Right renal pelvis (tissue), 4 donors: ENCODE measurements at places on chromosomes 4 and X.

GRCh38 chr4:84319124-84319523 lies 180.0 kb downstream of the NKX6-1 start:
- no peak for DNase-seq

DNA sequence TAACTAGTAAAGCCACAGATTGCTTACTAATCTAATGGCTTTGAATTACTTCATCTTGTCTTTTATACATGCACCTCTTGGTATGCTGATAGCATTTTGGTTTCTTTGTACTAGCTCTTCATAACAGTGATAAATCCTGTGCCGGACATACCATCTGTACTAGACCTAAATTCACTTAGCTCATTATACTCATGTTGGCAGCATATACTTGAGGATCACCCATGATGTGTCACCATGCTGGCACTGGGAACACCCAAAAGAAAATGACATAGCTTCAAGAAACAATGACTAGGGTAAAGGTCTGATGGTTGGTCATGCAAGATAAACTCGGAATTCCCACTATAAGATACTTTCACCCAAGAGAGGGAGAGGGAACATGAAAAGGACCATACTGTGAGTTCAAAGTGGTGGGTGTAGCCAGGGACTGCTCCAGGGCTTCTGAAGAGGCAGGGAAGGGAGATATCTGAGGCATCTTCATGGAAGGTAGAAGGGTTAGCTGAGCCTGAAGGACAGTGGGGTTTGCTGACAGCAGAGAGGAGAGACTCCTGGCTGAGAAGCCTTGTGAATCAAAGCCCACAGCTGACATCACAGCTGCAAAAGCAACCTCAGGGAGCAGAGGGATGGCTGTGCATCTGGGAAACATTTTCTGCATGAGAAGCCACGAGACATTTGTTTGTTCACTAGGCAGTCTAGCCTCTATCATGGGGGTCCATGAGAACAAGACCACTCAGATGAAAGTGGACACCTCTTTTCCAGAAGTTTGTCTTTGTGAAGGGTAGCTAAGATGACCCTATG lies 314.2 kb downstream of the RAB28 start:
- DNase-seq = no peak

- no peak for DNase-seq
Observed at GRCh38 chr4:41406113-41406516, 131.8 kb upstream of the LIMCH1 start.

- DNase-seq = no peak
Observed at GRCh38 chr4:127857641-127858040, 23.1 kb upstream of the PLK4 start.

GRCh38 chr4:149211876-149212275 lies 603.8 kb downstream of the IQCM start:
- DNase-seq = no peak

- DNase-seq = no peak
Observed at GRCh38 chrX:30965767-30966166, 76.7 kb upstream of the TAB3 start.

DNA sequence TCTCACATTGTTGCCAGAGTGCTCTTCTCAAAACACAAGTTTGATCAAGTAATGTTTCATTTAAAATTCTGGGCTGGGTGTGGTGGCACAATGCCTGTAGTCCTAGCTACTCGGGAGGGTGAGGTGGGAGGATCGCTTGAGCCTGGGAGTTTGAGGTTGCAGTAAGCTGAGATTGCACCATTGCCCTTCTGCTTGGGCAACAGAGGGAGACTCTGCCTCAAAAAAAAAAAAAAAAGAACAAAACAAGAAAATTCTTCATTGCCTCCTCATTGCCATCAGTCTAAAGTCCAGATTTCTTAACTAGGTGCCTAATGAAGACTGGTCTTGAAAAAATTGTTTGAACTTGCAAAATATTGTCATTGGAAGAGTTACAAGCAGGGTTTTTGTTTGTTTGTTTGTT lies 120.1 kb downstream of the MFAP3L start:
- no peak for DNase-seq

- DNase-seq = no peak
Observed at GRCh38 chr4:169205075-169205743, 65.5 kb downstream of the SH3RF1 start.

GRCh38 chrX:97909245-97909644 lies 1025.5 kb downstream of the RPA4 start:
- no peak for DNase-seq

DNA sequence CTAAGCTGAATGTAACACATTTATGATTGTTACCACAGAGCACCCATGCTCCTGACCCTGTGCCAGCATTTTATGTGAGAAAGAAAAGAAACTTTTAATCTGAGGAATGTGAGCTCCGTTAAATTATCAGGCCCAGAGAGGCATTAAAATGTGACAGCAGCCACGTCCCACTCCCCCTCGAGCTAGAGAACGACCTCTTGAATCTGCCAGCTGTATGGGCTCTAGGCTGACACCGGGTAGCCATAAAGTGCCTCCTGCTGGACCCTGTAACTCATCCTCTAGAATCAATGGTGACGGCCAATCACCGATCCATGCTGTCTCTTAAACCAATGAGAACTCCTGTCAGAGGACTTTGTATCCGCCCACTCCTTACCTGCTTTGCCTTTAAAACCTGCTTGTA lies 110.2 kb upstream of the ADRA2C start:
- no peak for DNase-seq

- DNase-seq = no peak
Observed at GRCh38 chrX:135974279-135974856, 580 bp upstream of the MMGT1 start.

DNA sequence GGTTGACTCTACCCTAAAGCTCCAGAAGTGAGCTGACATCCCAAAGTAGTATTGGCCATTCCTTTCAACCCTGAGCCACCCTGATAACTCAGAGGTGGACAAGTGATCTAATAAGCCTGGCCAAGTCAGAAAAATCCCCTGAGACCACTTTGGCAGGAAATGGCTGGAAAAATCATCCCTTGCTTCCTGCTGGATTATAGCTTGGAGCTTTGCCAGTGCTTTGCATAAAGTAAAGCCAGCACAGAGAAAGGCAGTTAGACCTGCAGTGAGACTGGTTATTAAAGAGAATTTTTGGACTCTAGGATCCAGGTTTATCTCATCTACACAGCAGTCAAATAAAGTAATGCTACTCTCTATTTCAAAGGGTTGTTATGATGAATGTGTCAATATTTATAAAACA lies 6.4 kb downstream of the CXCL3 start:
- no peak for DNase-seq

- DNase-seq = no peak
Observed at GRCh38 chr4:111605111-111605510, 540.1 kb upstream of the FAM241A start.

- DNase-seq = no peak
Observed at GRCh38 chr4:133145241-133145640, 3.9 kb upstream of the PCDH10 start.
